ENCODE measurements at places on chromosomes 3 and 15. TPM values are rescaled to one million over a fixed set of nuclear protein-coding genes. Genes with fewer than 3 reads are reported as not detected.
A peak's percentile ranks its signal among the peaks of the same experiment; 100 is the strongest.

DNA sequence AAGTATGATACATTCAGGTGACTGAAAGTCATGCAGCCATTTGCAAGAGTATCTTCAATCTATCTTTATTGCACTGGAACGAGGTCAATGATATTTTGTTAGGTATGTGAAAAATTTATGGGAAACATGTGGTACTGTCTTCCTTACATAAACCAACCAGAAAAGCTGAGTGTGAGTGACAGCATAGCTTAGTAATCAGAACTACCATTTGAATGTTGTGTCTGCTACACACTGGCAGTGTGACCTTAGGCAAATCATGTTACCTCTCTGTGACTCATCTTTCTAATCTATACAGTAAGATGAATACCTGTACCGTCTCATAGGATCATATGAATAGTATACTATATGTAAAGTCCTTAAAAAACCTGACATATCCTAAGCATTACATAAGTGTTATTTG, 337.9 kb upstream of the IL12A start:
- H3K27me3 ChIP-seq, result no peaks in the 10 kb centered on the region
- DNase-seq, result no peak
- no peak overlapping the region for H3K27ac ChIP-seq
- H3K4me3 ChIP-seq, result no peak overlapping the region

DNA sequence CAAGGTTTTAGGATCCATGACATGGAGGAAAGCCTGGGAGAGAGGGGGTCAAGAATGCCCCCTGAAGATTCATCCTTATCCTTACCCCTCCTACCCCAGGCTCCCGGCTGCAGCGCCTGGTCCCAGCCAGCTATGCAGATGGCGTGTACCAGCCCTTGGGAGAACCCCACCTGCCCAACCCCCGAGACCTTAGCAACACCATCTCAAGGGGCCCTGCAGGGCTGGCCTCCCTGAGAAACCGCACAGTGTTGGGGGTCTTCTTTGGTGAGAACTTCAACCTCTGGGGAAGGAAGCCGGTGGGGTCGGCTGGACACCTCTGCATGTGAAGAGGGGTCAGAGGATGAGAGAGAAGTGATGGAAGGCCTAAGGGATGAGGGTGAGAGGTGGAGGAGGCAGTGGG, 4.3 kb downstream of the DUOX1 start:
- H3K36me3 ChIP-seq, result no peaks in the 10 kb centered on the region
- no peak for DNase-seq
- peaks cover 76% of the 10 kb centered on the region for H3K27me3 ChIP-seq
- no peak overlapping the region for H3K4me3 ChIP-seq

DNA sequence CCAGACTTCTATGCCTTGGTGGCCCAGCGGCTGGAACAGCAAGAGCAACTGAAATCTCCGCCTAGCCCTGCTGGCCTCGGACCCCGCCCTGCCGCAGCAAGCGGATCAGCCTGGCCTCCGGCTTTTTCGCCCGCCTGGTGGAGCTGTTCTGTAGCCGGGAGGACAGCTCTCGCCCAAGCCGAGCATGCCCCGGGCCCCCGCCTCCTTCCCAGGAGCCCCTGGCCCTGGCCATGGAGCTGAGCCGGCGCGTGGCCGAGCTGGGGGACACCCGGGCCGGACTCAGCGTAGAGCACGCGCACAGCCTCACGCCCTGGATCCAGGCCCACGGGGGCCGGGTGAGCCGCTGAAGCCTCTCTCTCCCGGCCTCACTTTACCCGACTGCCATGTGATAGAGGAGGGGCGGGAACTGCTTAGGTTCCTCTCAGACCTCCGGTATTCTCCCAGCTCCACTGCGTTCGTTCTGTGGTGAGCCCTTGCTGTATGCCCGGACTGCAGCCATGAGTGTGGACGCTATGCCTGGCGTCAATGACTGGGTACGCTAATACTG, 24.1 kb upstream of the MRPL3 start:
- no peaks in the 10 kb centered on the region for H3K36me3 ChIP-seq
- peaks cover 4% of the 10 kb centered on the region for H3K4me1 ChIP-seq
- peaks cover 21% of the 10 kb centered on the region for H3K27me3 ChIP-seq
- no peak for DNase-seq

DNA sequence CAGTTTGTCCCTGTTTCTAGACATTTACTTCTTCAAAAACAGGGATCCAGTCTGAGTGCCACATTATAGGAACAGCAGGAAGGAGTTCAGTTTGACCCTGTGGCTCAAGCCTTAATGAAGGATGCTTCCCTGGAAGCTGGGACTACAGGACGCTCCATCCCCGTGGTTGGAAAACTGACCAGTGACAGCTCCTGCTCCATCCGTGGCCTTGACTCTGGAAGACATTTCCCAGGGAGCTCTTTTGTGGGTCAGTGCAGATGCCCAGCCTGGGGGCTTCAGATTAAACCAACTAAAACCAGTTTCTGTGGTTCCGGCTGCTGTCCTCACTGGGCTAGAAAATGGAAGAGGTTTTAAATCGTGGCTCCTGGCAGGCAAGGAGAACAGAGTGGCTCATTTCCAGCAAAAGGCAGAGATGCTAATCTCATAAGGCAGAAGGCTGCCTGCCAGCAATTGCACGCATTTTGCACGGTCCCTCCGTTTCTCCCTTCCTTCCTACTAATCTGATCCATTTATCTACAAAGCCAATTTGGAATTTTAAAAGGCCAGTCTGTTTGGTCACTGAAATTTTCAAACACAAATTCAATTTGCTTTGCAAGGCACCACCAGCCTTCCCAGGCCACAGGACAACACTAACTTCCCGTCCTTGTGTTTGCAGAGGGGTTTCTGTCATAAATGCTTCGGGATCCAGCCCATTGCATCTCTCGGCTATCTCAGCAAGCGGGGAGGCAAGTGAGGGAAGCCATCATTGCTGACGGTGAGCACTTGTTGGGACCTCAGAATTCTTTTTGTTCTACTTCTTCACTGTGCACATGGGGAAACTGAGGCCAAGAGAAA, 6.2 kb upstream of the SSUH2 start:
- H3K4me1 ChIP-seq, result no peaks in the 10 kb centered on the region
- no peaks in the 10 kb centered on the region for H3K27me3 ChIP-seq
- no peak for DNase-seq

- H3K4me3 ChIP-seq, result no peak overlapping the region
- no peaks in the 10 kb centered on the region for H3K36me3 ChIP-seq
- H3K27me3 ChIP-seq, result peaks cover 31% of the 10 kb centered on the region
- no peaks in the 10 kb centered on the region for H3K4me1 ChIP-seq
- DNase-seq, result no peak
Measured at GRCh38 chr15:33309602-33310276, 1.0 kb upstream of the RYR3 start.

DNA sequence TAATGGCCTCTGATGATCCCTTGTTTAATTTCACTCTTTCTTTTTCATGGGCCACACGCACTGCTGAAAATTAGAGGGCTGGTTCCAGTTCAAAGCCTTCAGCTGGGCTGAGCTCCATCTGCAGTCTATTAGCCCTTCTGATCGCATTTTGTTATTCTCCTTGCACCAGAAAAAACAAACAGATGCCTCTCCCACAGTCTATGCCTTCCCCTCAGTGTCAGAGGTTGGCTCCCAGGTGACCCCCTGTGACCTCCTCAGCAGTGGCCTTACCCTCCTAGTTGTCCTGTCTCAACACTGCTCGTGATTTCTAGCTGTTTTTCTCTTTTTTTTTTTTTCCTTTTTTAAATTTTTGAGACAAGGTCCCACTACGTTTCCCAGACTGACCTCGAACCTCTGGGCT, 77.1 kb upstream of the PRTG start:
- no peak overlapping the region for H3K27ac ChIP-seq
- H3K27me3 ChIP-seq, result no peaks in the 10 kb centered on the region
- no peak overlapping the region for H3K4me3 ChIP-seq

GRCh38 chr3:122530164-122530563, 15.4 kb upstream of the KPNA1 start:
- no peak overlapping the region for H3K4me3 ChIP-seq
- peaks cover 68% of the 10 kb centered on the region for H3K36me3 ChIP-seq
- no peaks in the 10 kb centered on the region for H3K27me3 ChIP-seq
- no peak overlapping the region for H3K27ac ChIP-seq
- DNase-seq, result no peak
- no peaks in the 10 kb centered on the region for H3K4me1 ChIP-seq

- DNase-seq, result peak; percentile 79
- H3K4me1 ChIP-seq, result peaks cover 27% of the 10 kb centered on the region
- no peaks in the 10 kb centered on the region for H3K36me3 ChIP-seq
- H3K4me3 ChIP-seq, result no peak overlapping the region
- peaks cover 6% of the 10 kb centered on the region for H3K27me3 ChIP-seq
Measured at GRCh38 chr15:89429023-89429422, 67.4 kb downstream of the RHCG start.

GREM1 gene
- not detected for polyA plus RNA-seq

TTLL13 gene
- polyA plus RNA-seq, result 0.08 TPM

GPR156 gene
- not detected for polyA plus RNA-seq

ANO10 gene
- 11.2 TPM for polyA plus RNA-seq
